ENCODE measurements at places on chromosomes 3 and 15. TPM values are rescaled to one million over a fixed set of nuclear protein-coding genes. Genes with fewer than 3 reads are reported as not detected.

DNA sequence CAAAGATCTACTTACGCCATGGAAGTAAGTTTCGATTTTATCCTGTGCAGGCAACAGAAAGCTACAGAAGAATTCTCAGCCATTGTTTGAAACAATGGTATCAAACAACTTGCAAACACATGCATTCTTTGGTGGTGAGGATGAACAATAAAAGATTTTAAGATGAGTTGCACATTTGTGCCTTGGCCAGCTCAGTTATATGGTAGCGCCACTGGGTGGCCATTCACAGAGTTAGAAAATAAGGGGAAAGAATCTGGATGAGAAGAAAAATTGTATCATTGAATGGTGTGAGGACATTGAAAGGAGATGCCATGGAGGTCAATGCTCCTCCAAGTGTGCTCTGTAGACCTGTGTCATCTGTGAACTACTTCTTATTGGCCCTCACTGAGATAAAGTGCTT is 11.6 kb downstream of the CADPS start:
- DNase-seq = no peak

DNA sequence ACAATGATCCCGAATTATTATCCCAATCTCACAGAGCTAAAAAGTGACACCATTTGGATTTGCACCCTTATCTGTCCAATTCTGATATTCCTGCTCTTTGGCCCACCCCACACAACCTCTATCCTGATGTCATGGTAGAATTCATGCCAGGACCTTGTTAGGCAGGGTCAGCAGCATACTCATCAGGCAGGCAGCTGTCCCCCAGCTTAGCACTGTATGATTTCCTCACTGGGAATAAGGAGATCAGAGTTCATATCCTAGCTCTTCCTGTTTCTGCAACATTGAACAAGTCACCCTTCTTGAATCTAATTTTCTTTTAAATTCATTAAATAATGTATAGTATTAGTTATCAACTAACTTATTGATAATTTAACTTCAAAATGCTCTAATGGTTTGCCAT is 12.0 kb upstream of the C3orf80 start:
- DNase-seq = no peak

- no peak for DNase-seq
These were observed 435.1 kb downstream of the LPP start for GRCh38 chr3:188589071-188589470.

DNA sequence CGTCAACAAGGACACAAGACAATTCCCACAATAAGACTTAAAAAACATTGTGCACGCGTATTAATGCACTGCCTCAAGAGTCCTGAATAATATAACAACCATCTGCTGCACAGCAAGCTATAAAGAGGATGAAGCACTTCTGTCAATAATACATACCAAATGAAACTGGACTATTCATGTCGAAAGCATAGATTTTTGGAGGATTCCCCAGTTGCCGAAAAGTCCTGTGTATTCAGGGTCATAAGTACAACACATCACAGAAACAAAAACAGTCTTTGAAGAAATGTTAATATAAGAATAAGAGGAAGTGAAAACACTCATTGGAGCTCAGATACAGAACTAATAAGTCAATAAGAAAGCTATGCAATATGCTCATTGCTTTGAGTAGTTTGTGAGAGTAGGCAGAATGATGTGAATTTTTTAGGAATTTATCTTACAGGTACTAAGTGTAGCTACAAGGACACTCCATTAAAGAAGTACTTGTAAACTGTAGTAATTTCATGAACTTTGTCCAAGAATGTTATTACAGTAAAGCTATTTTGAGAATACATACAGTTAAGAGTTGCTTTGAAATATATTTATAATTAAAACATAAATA is 31.6 kb downstream of the CBLB start:
- DNase-seq = no peak

GRCh38 chr3:112847692-112848091 is 1.0 kb upstream of the CD200R1L start:
- DNase-seq = no peak

- no peak for DNase-seq
These were observed 386.6 kb downstream of the DIPK2A start for GRCh38 chr3:144358191-144358590.

DNA sequence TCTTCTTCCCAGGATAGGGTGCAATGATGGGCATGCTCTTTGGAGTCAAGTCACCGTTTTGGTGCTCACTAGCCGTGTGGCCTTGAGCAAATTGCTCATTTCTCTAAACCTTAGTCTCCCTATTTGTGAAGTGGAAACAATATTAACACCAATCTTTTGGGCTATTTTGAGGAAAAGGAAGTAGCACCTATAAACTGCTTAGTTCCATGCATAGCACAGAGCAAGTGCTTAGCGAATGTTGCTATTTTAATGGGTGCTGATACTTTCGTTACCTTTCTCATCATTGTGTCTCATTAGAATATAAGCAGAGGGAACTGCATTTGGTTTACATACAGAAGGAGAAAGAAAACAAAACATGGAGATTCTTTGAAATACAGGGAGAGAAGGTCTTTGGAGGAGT is 66.1 kb downstream of the BOC start:
- DNase-seq = no peak

- no peak for DNase-seq
These were observed 189.5 kb downstream of the WDR72 start for GRCh38 chr15:53569751-53570480.

MUSTN1 gene
- 105 TPM for total RNA-seq

FAM81A gene
- 0.90 TPM for total RNA-seq

DVL3 gene
- total RNA-seq = 67.3 TPM

GHSR gene
- not detected for total RNA-seq

FGF12 gene
- 1.4 TPM for total RNA-seq

DNAJB11 gene
- total RNA-seq = 39.5 TPM

IDH2 gene
- total RNA-seq = 103 TPM

COL6A5 gene
- not detected for total RNA-seq
